ENCODE measurements at places on chromosomes 6 and 20.
A peak's percentile ranks its signal among the peaks of the same experiment; 100 is the strongest.

- DNase-seq, result no peak
These were observed 460.3 kb downstream of the QKI start for GRCh38 chr6:163874784-163875183.

DNA sequence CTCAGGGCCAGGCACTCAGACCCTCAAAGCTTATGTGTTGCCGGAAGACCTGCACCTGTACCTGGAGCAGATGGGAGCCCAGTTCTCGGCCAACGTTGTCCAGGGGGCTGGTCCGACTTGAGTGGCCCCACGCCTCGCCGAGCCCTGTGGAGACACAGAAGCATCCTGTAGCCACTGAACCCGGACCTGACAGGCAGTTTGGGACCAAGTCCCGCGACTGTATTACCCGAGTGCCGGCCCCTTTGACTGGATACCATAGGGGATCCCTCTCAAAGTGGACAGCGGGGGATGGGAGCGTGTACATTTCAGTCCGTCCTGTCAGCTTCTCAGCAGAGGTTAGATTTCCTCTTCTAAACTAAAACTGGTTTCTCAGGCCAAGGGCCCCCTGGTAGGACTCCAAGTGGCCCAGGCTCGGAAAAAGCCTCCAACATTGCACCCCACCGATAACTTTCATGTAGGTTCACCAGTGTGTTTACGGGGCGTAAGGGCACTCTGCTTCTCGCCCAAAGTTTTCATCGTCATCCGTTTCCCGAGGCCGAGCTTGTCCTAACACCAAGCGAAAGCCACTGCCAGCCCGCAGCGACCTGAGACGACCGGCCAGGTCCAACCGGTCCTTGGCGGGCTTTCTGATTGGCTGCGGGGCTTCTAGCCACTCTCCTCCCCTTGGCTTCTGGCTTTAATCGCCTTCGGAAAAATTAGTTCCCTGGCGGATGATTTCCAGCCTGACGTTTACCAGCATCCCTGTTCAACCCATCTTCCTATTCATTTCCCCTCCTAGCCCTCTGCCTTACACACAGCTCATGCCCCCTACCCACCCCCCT lies 10.8 kb downstream of the SIM1 start:
- no peak for DNase-seq

DNA sequence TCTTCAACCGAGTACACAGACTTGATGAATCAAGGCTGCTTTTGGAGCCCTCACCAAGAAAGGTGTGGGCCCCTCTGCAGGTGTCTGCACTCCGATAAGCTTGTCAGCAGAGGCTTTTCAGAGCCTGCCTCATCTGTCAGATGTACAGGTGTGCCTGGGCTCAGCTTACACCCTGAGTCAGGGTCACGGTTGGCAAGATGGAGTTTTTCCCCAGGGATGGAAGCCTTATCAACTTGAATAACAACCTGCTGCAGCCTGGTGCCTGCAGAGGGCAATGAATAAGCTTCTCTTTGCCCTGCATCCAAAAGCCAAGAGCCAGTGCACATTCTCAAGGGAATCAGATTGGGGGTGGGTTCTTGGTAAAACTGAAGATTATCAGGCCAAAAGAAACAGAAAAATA lies 427.1 kb downstream of the CD83 start:
- DNase-seq, result no peak

DNA sequence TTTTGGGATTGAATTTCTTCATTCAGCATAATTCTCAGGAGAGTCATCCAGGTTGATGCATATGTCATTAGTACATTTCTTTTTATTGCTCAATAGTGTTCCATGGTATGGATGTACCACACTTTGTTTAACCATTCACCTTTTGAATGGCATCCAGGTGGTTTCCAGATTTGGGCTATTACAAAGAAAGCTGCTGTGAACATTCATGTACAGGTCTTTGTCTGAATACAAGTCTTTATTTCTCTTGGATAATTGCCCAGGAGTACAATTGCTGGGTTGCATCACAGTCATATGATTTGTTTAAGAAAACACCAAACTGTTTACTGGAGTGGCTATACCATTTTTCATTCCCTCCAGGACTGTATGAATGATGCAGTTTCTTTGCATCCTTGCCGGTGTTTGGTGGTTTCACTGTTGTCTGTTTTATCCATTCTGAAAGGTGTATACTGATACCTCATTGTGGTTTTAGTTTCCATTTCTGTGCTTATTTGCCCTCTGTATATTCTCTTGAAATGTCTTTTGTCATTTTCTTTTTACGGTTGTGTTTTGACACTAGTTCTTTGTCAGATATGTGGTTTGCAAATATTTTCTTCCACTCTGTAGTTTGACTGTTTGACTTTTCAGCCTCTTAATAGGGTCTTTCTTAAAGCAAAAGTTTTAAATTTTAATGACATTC lies 8.8 kb downstream of the CDKAL1 start:
- peak; percentile 38 for DNase-seq

- DNase-seq, result no peak
These were observed 136.3 kb downstream of the ZMYND8 start for GRCh38 chr20:47220161-47220582.

DNA sequence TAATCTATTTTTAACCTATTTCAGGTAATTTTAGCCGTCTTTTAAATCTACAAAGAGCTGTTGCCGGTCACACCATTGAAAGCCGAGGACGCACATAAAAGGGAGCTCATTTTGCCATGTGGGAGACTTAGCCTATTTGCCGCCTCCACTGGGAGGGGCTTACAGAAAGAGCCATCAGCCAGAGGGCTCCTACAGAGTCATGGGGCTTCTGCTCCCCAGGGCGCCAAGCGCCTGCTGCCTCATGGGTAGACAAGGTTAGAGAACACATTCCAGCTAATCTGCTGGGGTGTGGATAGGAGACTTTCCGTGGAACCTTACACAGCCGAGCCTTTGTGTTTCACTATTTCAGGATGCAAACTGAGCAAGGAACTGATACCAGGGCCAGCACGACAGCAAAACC lies 12.6 kb downstream of the PCMTD2 start:
- no peak for DNase-seq

- DNase-seq, result no peak
These were observed 353.3 kb upstream of the ARID1B start for GRCh38 chr6:156423829-156424228.

DNA sequence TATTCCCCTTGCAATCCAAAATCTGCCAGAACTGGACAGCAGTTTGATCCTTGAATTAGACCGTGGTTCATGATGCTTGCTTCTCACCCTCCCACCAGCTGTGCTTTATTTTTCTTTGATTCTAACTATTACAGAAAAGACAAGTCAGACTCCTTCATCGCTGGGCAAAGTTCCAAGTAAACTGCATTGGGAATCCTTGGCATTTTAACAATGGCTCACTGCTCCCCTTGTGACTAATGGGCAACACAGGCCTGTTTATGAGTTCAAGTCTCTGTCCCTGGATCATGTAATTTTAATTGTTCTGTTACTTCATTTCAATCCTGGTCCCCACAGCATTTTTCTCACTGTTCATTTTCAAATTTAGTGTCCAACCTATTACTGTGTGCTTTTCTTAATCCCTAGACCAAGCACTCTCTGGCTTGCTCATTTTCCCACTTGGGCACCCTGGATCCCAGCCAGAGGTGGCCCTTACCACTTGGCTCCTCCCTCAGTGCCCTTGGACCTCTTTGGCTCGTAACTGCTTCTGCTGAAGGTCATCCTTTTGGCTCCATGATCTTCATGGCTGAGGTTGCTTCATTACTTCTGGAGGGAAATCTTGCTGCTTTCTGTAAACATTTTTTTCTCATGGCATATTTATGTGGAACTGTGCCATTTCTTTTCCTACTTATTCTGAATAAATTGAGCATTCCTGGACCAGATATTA lies 32.8 kb downstream of the PSMB9 start:
- DNase-seq, result no peak

DNA sequence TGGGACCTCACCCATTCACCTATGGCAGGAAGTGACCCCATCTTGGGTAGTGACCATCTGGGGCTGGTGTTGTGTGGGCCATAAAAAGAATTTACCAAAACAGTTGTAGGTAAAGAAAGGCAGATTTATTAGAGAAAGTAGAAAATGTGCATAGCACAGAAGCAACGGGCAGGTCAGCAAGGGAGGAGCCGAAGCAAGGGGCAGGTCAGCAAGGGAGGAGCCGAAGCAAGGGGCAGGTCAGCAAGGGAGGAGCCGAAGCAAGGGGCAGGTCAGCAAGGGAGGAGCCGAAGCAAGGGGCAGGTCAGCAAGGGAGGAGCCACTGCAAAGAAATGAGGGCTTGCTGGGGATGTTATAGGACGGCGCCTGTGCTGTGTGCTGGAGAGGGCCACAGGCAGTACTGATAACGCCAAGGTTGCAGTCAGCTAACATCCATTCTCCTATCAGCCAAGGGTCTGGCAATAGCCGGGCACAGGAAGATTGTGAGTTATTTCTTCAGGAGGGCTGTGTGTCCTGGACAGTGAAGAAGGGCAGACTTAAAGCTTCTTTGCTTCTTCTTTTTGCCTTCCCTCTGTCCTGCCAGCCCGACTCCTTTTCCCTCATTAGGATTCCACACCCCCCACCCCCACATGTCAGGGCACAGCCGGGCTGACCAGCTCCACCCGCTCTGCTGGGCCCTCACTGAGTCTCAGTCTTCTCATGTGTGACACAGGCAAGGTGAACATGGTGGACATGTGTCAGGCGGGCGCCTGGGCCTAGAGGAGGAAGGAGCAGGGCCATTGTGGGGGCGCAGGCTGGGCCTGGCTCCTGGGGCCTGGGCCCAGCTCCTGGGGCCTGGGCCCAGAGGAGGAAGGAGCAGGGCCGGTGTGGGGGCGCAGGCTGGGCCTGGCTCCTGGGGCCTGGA lies 31.6 kb upstream of the CHRNA4 start:
- no peak for DNase-seq

- no peak for DNase-seq
These were observed 16.8 kb downstream of the IL17F start for GRCh38 chr6:52227495-52227894.

GRCh38 chr20:53402233-53403005 lies 191.2 kb downstream of the ZNF217 start:
- no peak for DNase-seq

- DNase-seq, result peak; percentile 42
These were observed 679 bp upstream of the LPIN3 start for GRCh38 chr20:41339957-41340326.

GRCh38 chr20:50127587-50128519 lies 14.9 kb upstream of the UBE2V1 start:
- DNase-seq, result no peak

- DNase-seq, result no peak
These were observed 1.5 kb downstream of the EEF1A2 start for GRCh38 chr20:63497138-63497945.

- no peak for DNase-seq
These were observed 143.4 kb downstream of the PXDC1 start for GRCh38 chr6:3608159-3608558.

- no peak for DNase-seq
These were observed 47.5 kb downstream of the BMP2 start for GRCh38 chr20:6814945-6815344.

All from SW 1271 (cell line).